ENCODE measurements at places on chromosomes 2 and 18.

DNA sequence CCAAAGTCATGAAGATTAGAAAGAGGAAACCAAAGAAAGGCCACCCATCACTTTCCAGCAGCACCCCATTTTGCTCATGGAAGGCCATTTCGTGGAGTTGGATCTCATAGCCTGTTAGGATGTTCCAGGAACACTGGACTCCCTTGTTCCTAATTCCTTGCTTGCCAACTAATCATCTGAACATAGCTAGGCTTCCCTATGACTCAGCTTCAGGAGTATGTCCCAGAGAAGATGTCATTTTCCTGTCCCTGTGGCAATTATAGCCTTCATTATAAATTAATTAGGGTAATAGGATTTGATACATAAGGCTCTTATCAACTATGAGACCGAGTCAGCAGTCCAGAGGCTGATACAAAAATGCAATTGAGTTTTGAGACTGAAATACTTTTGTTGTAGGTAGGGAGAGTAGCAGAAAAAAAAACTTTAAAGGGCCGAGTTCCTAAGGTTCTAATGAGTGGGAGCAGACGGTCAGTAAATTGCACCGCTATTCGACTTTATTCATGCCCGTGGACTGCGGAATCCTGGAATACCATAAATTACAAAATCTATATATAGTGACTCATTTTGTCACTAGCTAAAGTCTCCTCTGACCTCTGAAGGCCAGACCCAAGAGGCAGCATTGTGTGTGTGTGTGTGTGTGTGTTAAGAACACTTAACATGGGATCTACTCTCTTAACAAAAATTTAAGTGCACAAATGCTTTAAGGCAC is 311.8 kb downstream of the FBXO15 start:
- DNase-seq = no peak

DNA sequence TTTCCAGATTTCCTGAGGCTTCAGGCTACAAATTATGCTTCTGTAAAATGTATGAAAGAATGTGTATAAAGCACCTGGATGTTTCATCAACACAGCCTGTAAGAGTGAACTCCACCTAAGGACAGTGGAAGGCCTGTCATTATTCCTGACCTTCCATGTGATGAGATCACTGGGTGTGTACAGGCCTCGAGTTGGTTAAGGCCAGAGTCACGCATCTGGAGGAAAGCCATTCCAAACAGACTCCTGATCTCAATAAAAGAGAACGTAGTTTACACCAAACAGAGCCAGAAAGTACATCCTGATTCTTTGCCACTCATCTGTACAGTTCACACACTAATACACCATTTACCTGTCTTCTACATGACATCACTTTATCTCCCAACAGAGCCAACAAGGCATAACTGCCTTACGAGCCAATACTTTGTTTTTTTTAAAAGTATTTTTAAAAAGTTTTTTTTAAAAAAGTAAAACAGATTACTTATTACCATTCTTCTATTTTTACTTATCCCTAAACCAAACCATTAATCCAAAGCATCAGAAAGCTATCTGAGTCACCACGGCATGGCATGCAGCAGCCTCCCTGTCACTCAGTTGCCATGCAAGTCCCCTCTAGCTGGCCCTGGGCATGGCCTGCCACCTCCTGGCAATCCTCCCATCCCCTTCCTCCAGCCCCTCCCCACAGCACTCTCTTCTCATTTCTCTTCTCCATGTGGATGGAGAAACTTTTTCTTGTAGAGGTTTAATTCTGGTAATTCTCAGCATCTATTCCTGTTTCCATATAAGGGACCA is 78.8 kb upstream of the TFCP2L1 start:
- DNase-seq = no peak

DNA sequence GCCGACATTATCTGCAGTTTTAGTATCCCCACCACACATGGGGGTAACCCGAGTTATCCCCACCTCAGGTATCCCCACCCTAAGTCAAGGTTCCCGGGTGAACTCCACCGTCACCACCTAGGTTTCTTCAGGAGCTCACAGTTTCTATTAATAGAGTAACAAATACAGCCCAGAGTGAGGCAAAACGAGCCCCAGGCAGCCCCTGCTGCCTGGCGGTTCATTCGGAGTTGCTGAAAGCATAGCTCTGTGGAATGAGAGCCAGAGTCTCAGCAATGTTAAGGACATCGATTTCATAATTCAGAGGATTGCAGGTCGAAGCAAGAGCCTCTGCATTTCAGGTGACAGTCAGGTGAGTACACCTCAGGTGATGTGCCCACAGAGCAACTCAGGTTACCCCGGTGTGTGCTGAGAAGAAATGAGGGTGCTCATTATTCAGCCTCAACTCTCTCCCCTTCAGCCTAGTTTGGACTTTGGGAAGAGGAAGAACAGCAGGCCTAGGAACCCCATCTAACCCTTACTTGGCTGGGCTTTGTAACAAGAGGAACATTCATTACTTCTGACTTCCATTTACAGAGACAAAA is 10.7 kb downstream of the SATB2 start:
- DNase-seq = no peak

DNA sequence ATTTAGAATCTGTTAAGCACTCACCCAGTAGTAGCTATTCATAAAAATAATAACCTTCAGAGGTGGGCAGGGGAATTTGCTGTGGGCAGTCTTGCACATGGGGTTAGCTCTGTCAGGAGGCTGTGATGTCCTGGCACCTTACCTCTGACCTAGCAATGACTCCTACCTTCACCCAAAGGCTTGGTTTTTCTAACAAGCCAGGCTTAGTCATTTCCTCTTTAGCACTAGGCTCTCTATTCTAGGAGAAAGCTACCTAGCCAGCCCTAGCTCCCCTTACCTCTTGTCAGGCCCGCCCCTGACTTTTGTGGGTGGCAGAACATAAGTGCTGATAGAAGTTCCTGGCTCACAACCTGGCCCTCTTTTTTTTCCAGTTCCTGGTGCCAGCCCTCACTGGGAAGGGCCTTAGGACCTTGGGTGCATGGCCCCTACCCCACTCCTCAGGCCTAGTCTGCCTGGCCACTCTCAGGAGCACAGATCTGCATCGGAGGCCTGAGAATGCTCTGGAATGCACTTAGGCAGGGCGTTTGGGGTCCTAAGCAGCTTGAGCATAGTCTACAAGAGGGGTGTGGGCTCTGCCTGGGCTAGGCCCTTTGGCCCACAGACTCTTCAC is 17.7 kb downstream of the CPLX4 start:
- no peak for DNase-seq

DNA sequence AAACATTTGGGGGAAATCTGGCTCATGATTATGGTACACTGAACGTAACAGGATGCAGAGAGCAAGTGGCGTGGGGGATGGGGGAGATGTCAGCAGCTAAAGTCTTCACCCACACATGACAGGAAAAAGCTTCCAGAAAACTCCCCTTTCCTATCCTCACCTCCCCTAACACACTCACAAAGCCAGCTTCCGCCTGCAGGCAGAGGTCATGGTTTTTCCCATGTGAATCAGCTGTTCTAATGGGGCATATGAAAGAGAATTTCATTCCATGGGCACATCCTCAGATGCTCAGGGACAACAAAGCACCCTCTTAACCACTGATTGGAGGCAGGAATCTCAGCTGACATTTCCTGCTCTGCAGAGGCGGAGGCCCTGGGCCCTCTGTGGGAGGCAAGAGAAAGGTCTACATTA is 129.1 kb downstream of the TSN start:
- no peak for DNase-seq

GRCh38 chr18:7174344-7175095 is 56.4 kb upstream of the LRRC30 start:
- DNase-seq = no peak

- DNase-seq = no peak
Measured at GRCh38 chr2:60311524-60311923, 241.9 kb downstream of the BCL11A start.

GRCh38 chr2:65562890-65563289 is 130.5 kb upstream of the SPRED2 start:
- no peak for DNase-seq

DNA sequence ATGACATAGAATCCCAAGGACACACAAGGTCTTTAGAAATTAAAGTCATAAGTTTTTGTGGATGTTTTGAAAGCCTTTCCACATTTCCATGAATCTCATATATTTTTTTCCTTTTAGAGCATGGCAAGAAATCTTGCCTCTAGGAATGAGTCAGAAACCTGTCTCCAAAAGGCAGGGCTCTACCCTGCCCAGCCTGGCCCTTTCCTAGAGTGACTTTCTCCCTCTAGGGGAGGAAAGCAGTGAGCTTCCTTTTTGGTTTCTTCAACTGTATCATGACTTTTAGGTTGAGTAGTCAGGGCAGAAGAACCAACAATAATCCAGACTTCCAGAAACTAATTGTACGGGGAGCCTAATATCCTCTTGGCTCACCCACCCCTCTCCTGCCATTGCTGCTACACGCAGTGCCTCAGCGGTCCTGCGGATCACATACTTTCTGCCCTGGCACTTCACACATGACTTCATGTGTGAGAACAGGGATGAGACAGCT is 300.3 kb downstream of the AGPS start:
- DNase-seq = no peak

DNA sequence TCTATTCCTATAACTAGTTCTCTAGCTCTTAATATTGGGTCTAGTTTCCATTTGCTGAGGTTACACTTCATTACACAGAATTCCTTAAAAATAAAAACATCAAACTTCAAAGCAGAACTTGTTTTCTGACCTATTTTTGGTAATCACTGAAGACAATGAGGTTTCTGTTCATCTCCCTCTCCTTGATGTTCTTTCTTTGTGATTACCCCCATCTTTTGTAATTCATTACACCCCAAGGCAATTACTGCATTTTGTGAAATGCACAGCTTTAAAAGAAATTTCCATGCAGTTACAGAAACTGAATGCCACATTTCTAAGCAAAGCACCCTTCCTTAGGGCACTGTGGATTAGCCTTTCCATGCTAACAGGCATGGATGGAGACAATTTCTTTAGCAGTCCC is 363.2 kb upstream of the RND3 start:
- DNase-seq = no peak

GRCh38 chr2:102915128-102915527 is 153.3 kb downstream of the TMEM182 start:
- no peak for DNase-seq

- DNase-seq = no peak
Measured at GRCh38 chr2:191569025-191569424, 108.9 kb upstream of the NABP1 start.

- no peak for DNase-seq
Measured at GRCh38 chr2:10935366-10935918, 23.7 kb downstream of the KCNF1 start.

DNA sequence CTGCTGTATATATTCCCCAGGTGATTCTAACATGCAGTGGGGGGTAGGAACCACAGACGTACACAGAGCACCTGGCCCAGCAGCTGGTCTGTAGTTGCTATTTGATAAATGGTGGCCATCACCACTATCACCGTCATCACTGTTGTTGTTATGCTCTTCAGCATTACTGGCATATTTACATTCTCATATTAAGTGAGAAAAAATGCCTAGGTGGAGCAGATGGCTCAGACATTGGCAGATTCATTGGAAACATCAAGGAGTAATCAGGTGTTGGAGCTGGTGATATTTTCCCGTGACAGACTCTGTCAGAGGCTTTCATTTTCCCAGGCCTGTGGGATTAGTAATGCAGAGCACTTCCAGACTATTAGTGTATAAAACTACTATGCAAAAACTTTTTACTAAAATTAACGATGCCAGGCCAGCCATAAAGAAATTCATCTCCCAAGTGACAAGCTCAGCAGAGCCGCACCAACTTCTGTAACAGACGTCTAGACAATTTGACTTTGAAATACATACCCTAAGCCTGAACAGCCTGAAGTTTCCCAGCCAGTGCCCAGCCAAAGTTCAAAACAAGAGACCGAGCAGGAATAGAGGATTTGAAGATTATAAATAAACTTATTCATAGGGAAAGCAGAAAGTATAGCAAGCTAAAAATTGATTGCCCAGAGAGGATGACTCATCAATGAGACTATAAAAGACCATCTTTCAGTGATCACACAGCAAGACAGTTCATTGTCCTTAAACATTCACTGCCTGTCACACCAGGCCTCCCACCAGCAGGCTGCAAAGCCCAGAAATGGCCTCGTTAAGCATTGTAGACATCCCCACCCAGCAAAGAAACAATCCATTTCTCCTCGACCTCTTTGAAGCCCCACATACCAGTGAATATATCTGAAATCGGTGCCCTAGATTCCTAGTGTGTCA is 247.4 kb upstream of the CHAC2 start:
- no peak for DNase-seq

DNA sequence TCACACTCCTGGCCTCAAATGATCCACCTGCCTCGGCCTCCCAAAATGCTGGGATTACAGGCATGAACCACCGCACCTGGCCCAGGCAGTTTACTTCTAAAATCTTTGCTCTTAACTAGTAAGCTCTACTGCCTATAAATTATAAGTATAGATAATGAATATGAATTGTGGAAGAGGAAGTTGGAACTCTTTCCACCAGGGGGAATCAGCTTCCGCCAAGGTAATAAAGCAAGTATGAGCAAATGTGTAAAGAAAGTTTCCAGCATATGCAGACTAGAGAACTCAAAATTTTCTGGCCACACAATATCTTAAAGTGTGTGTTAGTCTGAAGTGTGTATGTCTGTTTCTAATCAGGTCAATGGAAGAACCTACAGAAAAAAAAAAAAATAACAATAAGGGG is 68.1 kb downstream of the RMDN2 start:
- DNase-seq = no peak

GRCh38 chr18:70991577-70991976 is 702.7 kb downstream of the SOCS6 start:
- no peak for DNase-seq

DNA sequence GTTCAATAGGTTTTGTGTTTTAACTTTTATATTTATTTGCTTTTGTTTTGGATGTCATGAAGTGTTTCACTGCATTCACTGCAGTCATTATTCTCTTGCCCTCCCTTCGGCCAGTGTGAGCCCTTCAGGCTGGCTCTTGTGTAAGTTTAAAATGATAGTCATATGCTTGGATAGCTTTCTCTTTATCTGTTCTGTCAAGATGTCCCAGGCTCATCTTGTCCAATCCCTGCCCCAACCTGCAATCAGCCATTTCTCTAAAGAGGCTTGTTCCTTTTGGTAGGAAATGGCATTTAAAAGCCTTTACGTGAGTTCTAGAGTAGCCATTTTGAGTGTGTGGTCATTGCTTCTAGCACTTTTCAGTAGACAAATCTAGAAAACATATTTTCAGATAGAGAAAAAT is 238.0 kb upstream of the SLC39A10 start:
- DNase-seq = no peak
